ENCODE measurements at places on chromosomes 13 and 19.

GRCh38 chr19:48705431-48705830, 9.7 kb downstream of the FUT2 start:
- no peak for DNase-seq

- no peak for DNase-seq
Measured at GRCh38 chr19:30274987-30275386, 97.2 kb upstream of the ZNF536 start.

GRCh38 chr19:13865571-13866462, 11.1 kb upstream of the NANOS3 start:
- no peak for DNase-seq

- DNase-seq = no peak
Measured at GRCh38 chr13:106710266-106710665, 142.3 kb upstream of the ARGLU1 start.

GRCh38 chr13:100306434-100306999, 217.6 kb downstream of the PCCA start:
- DNase-seq = no peak

GRCh38 chr19:49119411-49120324, at the start of gene PPFIA3:
Gene PPFIA3 (plus strand): TSS chr19:49119544. CDS start chr19:49127874, 8,330 bp downstream.
- DNase-seq = no peak

DNA sequence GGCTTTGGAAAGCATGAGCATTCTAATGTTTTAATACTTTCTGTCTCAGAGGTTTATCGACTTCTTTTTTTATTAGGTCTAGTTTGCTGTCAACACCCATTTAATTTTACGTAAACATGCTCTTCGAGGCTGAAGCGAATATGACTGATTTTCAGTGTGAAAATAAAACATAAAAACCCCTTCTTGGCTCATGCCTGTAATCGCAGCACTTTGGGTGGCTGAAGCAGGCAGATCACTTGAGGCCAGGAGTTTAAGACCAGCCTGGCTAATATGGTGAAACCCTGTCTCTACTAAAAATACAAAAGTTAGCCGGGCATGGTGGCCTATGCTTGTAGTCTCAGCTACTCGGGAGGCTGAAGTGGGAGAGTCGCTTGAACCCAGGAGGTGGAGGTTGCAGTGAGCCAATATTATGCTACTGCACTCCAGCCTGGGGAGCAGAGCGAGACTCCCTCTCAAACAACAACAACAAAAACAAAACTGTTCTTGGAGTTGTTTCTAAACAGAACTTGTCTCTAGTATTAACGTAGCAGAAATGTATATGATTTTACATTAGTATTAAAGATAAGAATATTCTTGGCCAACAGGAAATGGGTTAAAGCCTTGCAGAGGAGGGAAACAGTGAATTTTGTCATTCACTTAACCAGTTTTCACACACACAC, 7.1 kb upstream of the IGFL3 start:
- no peak for DNase-seq

GRCh38 chr19:19215792-19216191, 4.0 kb downstream of the NCAN start:
- DNase-seq = no peak

DNA sequence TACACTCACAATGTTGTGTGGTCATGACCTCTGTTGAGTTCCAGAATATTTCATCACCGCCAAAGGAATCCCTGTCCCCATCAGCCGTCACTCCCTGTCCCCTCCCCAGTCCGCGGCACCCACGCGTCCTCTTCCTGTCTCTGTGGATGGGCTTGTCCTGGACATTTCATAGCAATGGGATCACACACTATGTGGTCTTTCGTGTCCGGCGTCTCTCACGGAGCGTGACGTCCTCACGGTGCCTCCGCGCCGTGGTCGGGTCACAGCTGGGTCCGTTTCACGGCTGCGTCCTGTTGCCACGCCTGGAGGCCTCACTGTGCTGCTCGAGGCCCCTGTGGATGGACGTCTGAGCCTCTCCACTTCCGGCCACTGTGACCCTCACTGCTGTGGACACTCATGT, 6.6 kb downstream of the AZU1 start:
- no peak for DNase-seq

- DNase-seq = no peak
Measured at GRCh38 chr13:29936051-29936813, 85.8 kb upstream of the UBL3 start.

DNA sequence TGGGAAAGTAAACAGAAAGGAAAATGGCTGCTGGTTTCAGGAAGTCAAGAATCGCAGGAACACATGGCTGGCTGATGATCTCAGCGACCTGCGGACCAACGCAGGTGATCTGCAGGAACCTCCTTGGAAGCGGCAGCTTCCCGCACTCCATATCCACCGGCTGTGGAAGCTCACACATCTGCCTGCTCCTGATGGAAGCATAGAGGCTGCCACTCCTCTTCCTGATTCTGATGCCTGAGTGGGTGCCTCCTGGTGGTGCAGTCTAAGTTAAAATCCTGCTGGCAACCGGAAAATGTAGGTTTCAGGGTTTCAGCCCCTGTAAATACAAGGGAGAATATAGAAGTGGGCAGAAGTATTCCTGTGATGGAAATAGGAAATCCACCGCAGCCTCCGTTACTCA, 75.5 kb downstream of the TNFSF13B start:
- no peak for DNase-seq

- DNase-seq = no peak
Measured at GRCh38 chr13:43804461-43805070, 17.8 kb upstream of the ENOX1 start.

DNA sequence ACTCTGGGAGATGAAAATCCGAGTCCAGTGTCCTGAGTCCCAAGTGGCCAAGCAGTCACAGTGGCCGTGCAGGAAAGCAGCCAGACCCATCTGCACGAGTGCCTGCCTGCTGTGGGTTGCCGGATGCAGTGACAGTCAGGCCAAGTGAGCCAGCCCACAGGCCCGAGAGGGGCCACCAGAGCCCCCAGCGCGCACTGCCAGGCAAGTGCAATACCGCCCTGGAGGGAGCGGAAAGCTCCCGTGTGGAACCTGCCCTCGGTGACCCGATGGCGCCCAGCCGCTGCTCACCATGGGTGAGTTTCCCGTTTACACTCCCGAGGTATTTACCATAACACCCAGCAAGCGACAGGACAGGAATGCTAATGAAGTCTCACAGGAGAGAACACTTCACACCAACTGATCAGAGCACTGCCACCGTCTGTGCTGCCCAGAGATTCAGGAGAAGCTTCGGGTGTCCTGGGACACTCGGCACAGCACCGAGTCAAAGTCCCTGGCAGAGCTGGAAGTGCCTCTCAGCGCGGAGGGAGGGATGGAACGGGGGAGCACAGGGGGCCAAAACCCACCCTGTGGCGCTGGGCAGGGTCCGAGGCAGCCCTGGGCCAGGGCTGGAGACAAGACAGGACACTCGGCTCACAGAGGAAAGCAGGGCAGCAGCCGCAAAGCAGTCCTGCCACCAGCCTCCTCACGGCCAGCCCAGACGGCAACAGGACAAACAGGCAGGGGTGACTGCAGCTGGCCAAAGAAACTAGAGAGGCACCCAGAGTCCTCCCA, 21.3 kb upstream of the TINCR start:
- no peak for DNase-seq

DNA sequence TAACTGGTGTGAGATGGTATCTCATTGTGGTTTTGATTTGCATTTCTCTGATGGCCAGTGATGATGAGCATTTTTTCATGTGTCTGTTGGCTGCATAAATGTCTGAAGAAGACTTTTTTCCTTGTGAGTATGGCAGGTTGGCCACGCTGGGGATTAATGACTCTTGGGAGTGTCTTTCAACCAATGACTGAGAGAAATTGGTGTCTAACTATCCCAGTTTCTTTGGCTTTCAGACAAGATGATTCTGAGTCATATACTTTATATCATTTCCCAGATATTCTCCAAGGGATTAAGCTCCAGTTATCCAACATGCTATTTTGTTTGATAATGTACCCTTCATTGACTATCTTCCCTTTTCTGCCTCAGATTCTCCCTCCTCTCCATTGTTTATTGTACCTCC, 35.5 kb upstream of the CSNK1A1L start:
- DNase-seq = no peak

DNA sequence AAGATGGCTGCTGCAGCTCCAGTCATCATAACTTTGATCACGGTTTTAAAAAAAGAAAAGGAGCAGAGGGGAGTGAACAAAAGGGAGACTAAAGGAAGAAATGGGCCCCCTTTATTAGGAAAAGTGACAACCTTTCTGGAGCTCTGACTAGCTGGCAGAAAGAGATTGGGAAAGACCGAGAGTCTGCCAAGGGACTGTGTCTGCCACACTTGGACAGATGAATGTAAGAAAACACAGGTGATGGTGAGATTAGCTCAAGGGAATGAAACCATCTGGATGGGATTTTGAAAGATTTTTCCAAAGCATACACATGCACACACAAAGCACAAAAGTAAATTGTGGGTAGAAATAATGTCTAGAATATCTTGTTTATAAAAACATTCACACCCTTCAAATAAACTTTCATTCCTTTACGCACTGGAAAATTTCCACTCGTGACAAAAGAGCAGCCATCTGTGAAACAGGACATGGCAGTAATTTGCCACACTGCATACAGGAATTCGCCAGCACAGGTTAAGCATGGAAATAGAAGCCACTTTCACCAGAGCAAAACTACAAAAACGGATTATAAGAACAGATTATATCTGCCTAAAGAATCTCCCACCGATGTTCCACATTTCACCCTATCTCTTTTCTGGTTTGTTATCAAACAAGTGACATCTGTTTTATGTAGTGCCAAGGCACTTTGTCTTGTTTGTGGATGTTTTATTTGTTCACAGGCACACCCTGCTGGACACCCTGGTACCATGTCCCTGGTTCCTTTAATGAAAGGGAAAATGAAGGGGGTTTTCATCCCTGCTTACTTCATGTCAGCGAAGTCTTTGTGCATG, 819.5 kb downstream of the DIAPH3 start:
- no peak for DNase-seq

- DNase-seq = no peak
Measured at GRCh38 chr13:113928685-113929627, 44.9 kb downstream of the C13orf46 start.

DNA sequence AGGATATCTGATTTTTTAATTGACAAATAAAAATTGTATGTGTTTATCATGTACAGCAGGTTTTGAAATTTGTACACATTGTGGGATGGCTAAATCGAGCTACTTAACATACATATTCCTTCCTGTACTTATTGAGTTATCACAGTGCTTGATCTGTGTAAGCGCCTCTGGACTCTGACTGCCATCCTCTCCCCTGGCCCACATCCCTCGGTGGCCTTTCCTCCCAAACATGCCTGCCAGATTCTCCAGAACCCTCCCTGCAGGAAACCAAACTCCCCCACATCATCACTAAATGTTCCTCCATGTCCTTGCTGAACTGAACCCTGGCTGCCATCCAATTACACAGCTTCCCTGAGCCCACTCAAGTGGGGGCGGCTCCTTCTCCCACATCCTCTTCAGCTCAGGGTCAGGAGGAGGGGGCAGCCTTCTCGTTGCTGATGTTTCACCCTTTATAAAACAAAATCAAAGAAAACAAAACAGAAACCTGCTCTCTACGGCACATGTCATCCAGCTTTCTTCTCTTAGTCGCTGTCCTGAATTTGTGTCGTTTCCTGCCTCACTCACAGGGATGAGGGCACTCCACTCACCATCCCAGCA, 97.1 kb upstream of the SPATA13 start:
- DNase-seq = no peak

DNA sequence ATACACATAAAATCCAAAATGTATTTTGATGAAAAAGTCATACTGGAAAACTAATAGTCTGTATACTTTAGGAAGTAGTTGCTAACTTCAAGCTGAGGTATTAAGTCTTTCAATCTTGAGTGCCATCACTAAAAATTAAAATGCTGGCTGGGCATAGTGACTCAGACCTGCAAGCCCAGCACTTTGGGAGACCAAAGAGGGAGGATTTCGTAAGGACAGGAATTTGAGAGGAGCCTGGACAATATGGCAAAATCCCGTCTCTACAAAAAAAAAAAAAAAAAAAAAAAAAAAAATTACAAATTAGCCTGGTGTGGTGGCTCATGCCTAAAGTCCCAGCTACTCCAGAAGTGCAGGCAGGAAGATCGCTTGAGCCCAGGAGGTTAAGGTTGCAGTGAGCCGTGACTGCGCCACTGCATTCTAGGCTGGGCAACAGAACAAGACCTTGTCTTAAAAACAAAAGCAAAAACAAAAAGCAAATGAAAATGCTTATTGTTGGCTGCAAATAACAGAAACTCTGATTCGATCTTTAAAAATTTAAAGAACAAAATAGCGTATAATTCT, 1994.2 kb upstream of the PCDH20 start:
- DNase-seq = no peak

DNA sequence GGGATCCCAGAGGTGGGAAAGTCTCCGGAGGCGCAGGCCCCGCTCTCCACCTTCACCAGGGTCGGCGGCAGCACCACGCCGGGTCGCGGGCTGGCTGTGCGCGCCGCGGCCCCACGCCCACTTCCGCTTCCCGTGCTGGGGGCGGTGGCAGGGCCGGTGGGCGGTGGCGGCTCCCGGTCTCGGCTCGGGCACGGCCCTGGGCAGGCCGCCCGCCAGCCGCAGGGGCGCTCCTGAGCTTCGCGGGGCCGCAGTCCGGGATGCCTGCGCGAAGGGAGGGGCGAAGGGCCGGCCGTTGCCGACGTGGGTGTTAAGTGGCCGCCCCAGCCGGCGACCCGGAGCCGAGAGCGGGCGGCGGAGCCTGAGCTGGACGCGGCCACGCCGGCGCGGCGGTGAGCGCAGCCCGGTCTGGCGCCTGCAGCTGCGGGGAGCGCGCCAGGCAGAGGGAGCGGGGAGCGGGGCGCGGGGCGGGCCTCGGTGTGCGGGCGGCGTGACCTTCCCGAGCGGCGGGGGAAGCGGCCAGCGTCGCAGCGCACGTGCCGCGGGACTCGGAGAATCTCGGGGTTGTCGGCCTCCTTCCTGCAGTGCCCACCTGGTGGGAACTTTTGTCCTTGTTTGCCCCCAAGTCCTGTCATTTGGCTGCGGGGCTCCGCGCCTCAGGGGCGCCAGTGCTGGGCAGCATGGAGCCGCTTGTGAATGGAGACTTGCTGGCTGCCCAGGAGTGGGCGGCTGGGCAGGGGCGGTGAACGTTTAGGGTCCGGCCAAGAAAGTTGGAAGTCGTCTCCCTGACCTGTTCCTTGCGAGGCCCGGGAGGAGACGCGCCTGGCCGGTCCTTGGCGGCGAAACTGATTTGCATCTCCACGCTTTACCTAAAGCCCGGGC, at the start of gene SLC25A15:
Gene SLC25A15, plus strand, starts transcription at position 337 of the 879 bp plus-strand sequence. CDS start 3,616 bp downstream, outside the sequence.
- DNase-seq = peak; percentile 49

GRCh38 chr19:10271543-10272086, 695 bp downstream of the ICAM1 start:
- no peak for DNase-seq

DNA sequence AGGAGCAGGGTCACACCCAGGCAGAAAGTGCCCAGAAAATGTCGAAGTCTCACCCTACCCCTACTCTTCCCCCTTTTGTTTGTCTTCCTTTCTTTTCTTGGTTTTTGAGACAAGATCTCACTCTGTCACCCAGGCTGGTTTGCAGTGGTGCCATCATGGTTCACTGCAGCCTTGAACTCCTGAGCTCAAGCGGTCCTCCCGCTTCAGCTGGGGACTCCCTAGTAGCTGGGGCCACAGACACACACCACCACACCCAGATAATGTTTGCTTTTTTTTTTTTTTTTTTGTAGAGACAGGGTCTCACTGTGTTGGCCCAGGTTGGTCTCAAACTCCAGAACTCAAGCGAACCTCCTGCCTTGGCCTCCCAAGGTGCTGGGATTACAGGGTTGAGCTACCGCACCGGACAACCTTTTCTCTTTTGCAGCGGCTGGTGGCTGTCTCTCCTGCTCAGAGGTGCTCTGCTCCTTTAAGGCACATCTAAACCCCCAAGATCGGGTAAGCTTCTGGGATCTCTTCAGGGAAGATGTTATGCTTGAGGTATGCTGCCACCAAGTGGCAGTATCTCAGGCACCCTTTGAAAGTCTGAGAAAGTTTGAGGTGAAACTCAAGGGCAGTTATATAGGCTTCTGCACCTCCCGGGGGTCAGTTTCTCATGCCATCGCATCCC, 22.4 kb upstream of the EBI3 start:
- no peak for DNase-seq
